ENCODE measurements at places on chromosomes 3 and 15.

DNA sequence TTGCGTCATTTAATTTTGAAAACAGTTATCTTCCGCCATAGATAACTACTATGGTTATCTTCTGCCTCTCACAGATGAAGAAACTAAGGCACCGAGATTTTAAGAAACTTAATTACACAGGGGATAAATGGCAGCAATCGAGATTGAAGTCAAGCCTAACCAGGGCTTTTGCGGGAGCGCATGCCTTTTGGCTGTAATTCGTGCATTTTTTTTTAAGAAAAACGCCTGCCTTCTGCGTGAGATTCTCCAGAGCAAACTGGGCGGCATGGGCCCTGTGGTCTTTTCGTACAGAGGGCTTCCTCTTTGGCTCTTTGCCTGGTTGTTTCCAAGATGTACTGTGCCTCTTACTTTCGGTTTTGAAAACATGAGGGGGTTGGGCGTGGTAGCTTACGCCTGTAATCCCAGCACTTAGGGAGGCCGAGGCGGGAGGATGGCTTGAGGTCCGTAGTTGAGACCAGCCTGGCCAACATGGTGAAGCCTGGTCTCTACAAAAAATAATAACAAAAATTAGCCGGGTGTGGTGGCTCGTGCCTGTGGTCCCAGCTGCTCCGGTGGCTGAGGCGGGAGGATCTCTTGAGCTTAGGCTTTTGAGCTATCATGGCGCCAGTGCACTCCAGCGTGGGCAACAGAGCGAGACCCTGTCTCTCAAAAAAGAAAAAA lies 1.2 kb downstream of the B2M start:
- no peak for DNase-seq

DNA sequence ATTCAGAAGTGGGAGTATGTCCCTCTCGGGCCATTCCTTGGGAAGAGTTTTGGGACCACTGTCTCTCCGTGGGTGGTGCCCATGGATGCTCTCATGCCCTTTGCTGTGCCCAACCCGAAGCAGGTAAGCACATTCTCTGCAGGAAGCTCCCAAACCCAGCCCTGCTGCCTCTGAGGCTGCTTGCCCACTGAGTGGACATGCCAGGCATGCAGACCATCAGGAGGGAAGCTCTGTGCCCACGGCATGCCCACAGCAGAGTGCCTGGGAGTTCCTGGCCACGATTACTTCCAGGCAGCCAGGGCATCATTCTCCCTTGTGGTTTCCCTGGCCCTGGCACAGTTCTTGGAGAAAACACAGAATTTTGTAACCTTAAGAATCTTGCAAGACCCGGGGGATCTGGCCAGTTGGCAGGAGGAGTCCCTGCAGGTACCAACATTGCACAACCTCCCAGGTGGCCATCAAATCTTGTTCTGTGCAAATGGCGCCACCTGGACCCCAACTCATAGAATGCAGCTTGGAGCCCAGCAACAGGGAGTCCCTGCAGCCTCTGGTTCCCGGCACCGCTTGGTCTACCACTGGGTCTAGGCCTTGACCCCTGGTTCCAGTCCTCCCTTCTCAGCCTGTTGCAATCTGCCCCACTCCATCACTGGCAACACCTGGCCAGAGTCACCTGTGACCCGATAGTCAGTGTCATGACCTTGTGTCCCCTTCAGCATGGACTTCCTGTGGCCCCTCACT lies 20.4 kb downstream of the FAH start:
- no peak for DNase-seq

GRCh38 chr3:98573181-98573728 lies 20.2 kb downstream of the CPOX start:
- no peak for DNase-seq

- DNase-seq: no peak
Observed at GRCh38 chr3:55283441-55283925, 203.6 kb downstream of the WNT5A start.

GRCh38 chr3:191358929-191359328 lies 28.6 kb upstream of the UTS2B start:
- DNase-seq: no peak

Data from cerebellar nuclear complex (tissue), 1 donor.